ENCODE measurements at places on chromosomes 16 and 17. TPM values are rescaled to one million over a fixed set of nuclear protein-coding genes. Genes with fewer than 3 reads are reported as not detected.

GRCh38 chr16:70657956-70658355, 11.6 kb downstream of the IL34 start:
- no peaks in the 10 kb centered on the region for H3K27me3 ChIP-seq
- peaks cover 6% of the 10 kb centered on the region for H3K4me1 ChIP-seq
- H3K4me3 ChIP-seq: no peak overlapping the region
- no peak overlapping the region for H3K27ac ChIP-seq
- no peaks in the 10 kb centered on the region for H3K36me3 ChIP-seq
- peak; percentile 19 for DNase-seq

CAPNS2 gene
- 1.4 TPM for total RNA-seq

- DNase-seq: no peak
- no peaks in the 10 kb centered on the region for H3K36me3 ChIP-seq
- H3K27ac ChIP-seq: peak overlapping the region; percentile 24
- H3K4me1 ChIP-seq: peaks cover 10% of the 10 kb centered on the region
Observed at GRCh38 chr17:933312-934073, 46.1 kb downstream of the NXN start.

- DNase-seq: peak; percentile 76
- no peak overlapping the region for H3K4me3 ChIP-seq
- H3K27me3 ChIP-seq: no peaks in the 10 kb centered on the region
Observed at GRCh38 chr17:75822119-75822799, 21.9 kb downstream of the UNC13D start.

DNA sequence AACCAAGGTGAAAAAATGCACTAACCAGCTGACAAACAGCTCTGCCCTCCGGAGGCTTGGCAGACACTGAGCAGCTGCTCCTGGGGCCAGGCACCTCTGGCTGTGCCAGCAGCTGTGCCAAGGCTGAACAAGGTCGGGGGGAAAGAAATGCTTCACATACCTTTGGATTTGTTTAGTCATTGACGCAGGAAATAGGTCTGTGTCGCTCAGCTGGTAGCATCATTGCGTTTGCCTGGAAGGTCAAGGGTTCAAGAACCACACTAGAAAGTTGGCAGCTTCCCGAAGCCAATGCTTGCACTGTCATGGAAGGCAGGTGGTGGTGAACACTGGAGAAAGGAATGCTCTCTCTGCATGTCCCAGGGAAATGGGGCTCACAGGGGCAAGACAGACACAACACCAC, 63.5 kb downstream of the PCTP start:
- no peak overlapping the region for H3K4me3 ChIP-seq
- no peak for DNase-seq
- no peaks in the 10 kb centered on the region for H3K4me1 ChIP-seq
- H3K27ac ChIP-seq: no peak overlapping the region

FZD2 gene
- total RNA-seq: 12.4 TPM

- no peaks in the 10 kb centered on the region for H3K27me3 ChIP-seq
- H3K4me3 ChIP-seq: no peak overlapping the region
- no peak overlapping the region for H3K27ac ChIP-seq
- no peak for DNase-seq
- no peaks in the 10 kb centered on the region for H3K36me3 ChIP-seq
Observed at GRCh38 chr17:77345260-77345910, 204.6 kb downstream of the SEC14L1 start.

DNA sequence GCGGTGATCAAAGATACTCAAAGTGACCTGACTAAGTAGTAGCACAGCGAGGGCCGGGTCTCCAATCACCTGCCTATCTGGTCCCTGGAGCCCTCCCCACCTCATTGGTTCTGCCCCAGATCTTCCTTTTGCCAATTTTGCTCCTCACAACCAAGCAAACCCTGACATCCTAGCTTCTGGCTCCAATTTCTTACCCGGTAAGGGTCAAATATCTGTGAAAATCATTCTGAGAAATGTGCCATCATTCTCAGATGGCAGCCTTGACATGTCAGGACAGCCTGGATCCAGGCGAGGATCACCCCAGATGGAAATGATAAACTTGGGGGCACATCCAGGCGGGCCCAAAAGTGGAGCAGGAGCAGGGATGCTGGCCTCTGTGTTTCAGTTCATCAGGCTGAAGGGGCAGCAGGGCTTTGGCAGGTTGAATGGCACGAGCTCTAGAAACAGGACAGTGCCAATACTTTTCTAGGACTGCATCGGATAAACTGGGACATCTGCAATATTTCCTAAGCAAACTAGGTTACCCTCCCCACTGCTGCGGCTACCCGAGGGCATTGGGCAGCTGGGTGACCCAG, 83.9 kb downstream of the SHISA6 start:
- H3K27me3 ChIP-seq: no peaks in the 10 kb centered on the region
- DNase-seq: no peak
- no peak overlapping the region for H3K4me3 ChIP-seq
- H3K36me3 ChIP-seq: no peaks in the 10 kb centered on the region

DNA sequence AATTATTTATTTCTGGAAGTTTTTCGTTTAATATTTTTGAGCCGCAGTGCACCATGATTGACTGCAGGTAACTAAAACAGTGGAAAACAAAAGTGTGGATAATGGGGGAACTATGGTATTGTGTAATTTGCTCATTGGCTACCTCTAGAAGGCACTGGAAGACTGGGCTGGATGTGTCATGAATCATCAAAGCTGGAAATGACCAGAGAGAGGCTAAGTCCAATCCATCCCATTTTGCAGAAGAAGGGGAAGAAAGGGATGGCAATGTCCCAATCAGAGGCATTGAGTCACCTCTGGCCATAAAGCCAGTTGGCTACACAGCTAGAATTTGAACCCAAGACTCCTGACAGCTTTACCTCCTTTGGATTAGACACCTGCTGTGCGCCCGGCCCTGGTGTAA, 29.3 kb downstream of the GLP2R start:
- no peaks in the 10 kb centered on the region for H3K36me3 ChIP-seq
- no peak overlapping the region for H3K27ac ChIP-seq
- H3K4me1 ChIP-seq: no peaks in the 10 kb centered on the region
- no peaks in the 10 kb centered on the region for H3K27me3 ChIP-seq
- no peak for DNase-seq

- no peak overlapping the region for H3K27ac ChIP-seq
- no peaks in the 10 kb centered on the region for H3K36me3 ChIP-seq
- no peaks in the 10 kb centered on the region for H3K27me3 ChIP-seq
- no peaks in the 10 kb centered on the region for H3K4me1 ChIP-seq
Observed at GRCh38 chr16:84685210-84685609, 14.6 kb upstream of the USP10 start.

MEFV gene
- 0.23 TPM for total RNA-seq

DNA sequence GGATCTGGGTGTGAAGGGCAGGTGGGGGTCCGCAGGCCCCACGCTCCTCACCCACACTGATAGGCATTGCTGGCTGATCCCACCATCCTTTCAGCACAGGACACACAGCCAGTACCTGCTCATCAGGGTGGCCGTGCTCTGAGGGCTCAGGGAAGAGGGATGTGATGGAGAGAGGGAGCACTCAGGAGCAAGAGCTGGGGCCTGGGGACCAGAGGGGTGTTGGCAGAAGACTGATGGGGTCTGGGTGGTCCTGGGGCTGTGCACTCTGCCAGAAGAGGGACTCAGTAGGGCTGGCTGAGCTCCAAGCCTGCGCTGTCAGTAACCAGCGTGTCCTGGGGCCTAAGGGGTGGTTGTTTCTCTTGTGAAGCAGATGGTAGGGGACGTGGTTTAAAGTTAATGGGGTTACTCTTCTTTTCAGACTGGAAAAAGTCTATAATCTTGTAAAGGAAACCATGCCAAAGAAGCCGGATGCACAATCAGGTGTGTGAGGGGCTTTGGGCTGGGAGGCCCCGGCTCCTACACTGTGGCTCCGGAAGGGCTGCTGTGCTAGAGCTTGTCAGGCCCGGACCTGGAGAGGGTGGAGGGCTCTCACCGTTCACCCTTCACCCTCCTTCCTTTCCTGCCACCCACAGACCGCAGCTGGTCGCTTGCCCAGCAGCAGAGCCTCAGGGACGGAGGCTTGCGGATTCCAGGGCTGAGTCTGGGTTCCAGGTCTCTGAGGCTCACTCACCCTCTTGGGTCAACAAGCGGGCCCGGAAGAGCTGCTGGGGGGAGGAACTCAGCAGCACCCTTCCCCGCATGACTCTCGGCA, 27.8 kb downstream of the POLR3E start:
- H3K27me3 ChIP-seq: no peaks in the 10 kb centered on the region
- no peak for DNase-seq
- H3K36me3 ChIP-seq: no peaks in the 10 kb centered on the region
- H3K27ac ChIP-seq: no peak overlapping the region

DNA sequence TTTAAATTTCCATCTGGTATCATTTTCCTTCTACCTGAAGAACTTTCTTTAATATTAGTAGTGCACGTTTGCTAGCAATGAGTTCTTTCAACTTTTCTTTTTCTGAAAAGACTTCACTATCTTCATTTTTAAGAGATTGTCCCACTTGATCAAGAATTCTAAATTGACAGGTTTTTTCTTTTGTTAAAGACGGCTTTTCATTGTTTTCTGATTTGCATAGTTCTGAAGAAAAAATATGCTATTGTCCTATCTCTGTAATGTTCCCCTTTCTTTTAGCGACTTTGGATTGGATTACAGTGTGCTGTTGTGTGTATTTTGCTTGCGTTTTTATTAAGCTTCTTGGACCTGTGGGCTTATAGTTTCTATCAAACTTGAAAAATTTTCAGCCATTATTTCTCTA, 126.3 kb upstream of the NACA2 start:
- no peak for DNase-seq
- no peaks in the 10 kb centered on the region for H3K36me3 ChIP-seq
- no peaks in the 10 kb centered on the region for H3K27me3 ChIP-seq
- H3K27ac ChIP-seq: no peak overlapping the region
- no peaks in the 10 kb centered on the region for H3K4me1 ChIP-seq
- no peak overlapping the region for H3K4me3 ChIP-seq

DNA sequence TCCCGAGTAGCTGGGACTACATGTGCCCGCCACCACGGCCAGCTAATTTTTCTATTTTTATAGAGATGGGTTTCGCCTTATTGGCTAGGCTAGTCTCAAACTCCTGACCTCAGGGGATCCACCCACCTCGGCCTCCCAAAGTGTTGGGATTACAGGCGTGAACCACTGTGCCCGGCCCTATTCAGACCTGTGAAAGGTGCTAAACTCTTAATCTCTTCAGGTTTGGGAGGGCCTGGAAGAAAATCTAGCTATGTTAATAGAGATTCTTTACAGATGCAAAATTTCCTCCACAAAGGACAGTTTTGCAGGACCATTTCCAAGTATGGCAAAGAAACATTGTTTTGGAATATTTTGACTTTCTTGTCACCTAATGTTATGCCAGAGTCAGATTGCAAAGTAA, 3.1 kb upstream of the PLA2G15 start:
- peaks cover 13% of the 10 kb centered on the region for H3K4me1 ChIP-seq
- no peaks in the 10 kb centered on the region for H3K36me3 ChIP-seq
- no peak overlapping the region for H3K4me3 ChIP-seq
- H3K27ac ChIP-seq: no peak overlapping the region
- DNase-seq: no peak

DNA sequence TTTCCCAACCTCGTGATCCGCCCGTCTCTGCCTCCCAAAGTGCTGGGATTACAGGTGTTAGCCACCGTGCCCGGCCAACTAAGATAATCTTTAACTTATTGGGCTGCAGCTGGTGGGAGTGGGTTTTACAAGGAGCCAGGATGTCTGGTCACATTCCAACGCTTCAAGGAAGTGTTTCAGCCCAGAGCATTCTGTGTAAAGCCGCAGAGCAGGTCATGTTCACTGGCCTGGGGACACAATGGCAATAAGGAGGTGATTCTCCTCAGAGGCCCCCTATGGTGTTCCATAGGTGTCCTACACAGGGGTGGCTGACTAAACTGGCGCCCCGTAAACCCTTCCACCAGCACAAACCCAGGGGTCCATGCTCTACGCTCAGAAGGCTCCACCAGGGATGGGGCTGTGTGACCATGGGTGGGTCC, 1.2 kb downstream of the QPRT start:
- no peaks in the 10 kb centered on the region for H3K36me3 ChIP-seq
- no peak overlapping the region for H3K4me3 ChIP-seq
- DNase-seq: no peak
- H3K27me3 ChIP-seq: no peaks in the 10 kb centered on the region
- H3K4me1 ChIP-seq: peaks cover 3% of the 10 kb centered on the region

GNGT2 gene
- 2.9 TPM for total RNA-seq

DNA sequence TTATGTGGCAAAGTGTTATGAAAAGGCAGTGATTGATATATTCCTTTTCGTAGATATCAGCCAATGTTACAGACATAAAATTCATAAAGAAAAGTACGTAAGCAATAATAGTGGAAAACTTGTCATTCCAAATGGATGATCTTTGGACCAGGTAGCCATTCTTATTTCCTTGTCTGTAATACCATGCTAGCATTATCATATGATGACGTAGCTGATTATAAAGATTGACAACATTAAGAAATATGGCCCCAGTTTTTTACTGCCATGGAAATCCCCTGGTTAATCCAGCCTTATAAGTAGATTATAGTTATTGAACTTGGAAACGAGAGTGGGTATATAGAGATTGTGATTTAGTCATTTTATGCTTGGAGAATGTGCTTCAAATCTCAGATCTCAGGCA, 8.8 kb downstream of the TANC2 start:
- peaks cover 4% of the 10 kb centered on the region for H3K4me1 ChIP-seq
- DNase-seq: no peak
- no peaks in the 10 kb centered on the region for H3K36me3 ChIP-seq

GRCh38 chr17:9402590-9403199, 172.9 kb downstream of the STX8 start:
- no peaks in the 10 kb centered on the region for H3K36me3 ChIP-seq
- DNase-seq: no peak
- H3K4me3 ChIP-seq: no peak overlapping the region
- no peaks in the 10 kb centered on the region for H3K27me3 ChIP-seq
- no peaks in the 10 kb centered on the region for H3K4me1 ChIP-seq
- no peak overlapping the region for H3K27ac ChIP-seq

CDH1 gene
- 1.1 TPM for total RNA-seq

- no peaks in the 10 kb centered on the region for H3K27me3 ChIP-seq
- H3K36me3 ChIP-seq: no peaks in the 10 kb centered on the region
- H3K4me1 ChIP-seq: no peaks in the 10 kb centered on the region
- no peak overlapping the region for H3K27ac ChIP-seq
- H3K4me3 ChIP-seq: no peak overlapping the region
Observed at GRCh38 chr16:27879601-27880247, 183.8 kb downstream of the GSG1L start.

GRCh38 chr17:77303620-77304019, 162.9 kb downstream of the SEC14L1 start:
- no peak overlapping the region for H3K27ac ChIP-seq
- peaks cover 11% of the 10 kb centered on the region for H3K4me1 ChIP-seq
- no peaks in the 10 kb centered on the region for H3K36me3 ChIP-seq
- no peak overlapping the region for H3K4me3 ChIP-seq

GRCh38 chr16:89711601-89712273, 9.0 kb downstream of the VPS9D1 start:
- H3K27me3 ChIP-seq: no peaks in the 10 kb centered on the region
- H3K4me1 ChIP-seq: peaks cover 1% of the 10 kb centered on the region
- no peaks in the 10 kb centered on the region for H3K36me3 ChIP-seq
- DNase-seq: peak; percentile 35
- H3K4me3 ChIP-seq: no peak overlapping the region
- H3K27ac ChIP-seq: no peak overlapping the region

GTF3C1 gene
- 64.9 TPM for total RNA-seq

GRCh38 chr16:47887496-47887895, 268.3 kb downstream of the ABCC12 start:
- H3K4me1 ChIP-seq: peaks cover 2% of the 10 kb centered on the region
- DNase-seq: no peak
- H3K36me3 ChIP-seq: no peaks in the 10 kb centered on the region
- no peaks in the 10 kb centered on the region for H3K27me3 ChIP-seq

TM4SF5 gene
- not detected for total RNA-seq

- no peaks in the 10 kb centered on the region for H3K4me1 ChIP-seq
- H3K27me3 ChIP-seq: no peaks in the 10 kb centered on the region
- no peaks in the 10 kb centered on the region for H3K36me3 ChIP-seq
- H3K27ac ChIP-seq: no peak overlapping the region
Observed at GRCh38 chr16:1331712-1332617, 1.5 kb upstream of the BAIAP3 start.

Measured in ovary (tissue), 10 donors.